ENCODE measurements at places on chromosomes 13 and 19. TPM values are rescaled to one million over a fixed set of nuclear protein-coding genes. Genes with fewer than 3 reads are reported as not detected.

DNA sequence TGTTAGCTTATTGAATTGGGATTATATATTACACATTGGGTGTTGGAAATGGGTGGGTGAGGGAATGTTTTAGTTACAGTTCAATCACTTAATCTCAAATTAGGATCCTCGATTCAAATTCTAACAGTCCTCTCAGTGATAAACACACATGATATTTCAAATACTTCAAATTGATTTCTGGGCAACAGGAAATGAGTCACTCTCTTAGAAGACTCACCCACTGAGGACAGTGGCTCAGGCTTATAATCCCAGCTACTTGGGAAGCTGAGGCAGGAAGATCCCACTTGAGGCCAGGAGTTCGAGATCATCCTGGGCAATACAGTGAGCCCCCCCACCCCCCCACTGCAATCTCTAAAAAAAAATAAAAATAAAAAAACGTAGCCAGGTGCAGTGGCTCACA lies 435.3 kb downstream of the KLF12 start:
- no peak for DNase-seq

The RNF225 gene
- not detected for total RNA-seq

The SIGLECL1 gene
- not detected for total RNA-seq

The ZNF443 gene
- 14.3 TPM for total RNA-seq

Measured in frontal cortex (tissue), 4 donors.